ENCODE measurements at places on chromosomes 11 and 22. TPM values are rescaled to one million over a fixed set of nuclear protein-coding genes. Genes with fewer than 3 reads are reported as not detected.

The MFRP gene
- not detected for total RNA-seq

The OR10D3 gene
- total RNA-seq, result not detected

- DNase-seq, result no peak
Measured at GRCh38 chr22:20610757-20611156, 103.3 kb downstream of the MED15 start.

DNA sequence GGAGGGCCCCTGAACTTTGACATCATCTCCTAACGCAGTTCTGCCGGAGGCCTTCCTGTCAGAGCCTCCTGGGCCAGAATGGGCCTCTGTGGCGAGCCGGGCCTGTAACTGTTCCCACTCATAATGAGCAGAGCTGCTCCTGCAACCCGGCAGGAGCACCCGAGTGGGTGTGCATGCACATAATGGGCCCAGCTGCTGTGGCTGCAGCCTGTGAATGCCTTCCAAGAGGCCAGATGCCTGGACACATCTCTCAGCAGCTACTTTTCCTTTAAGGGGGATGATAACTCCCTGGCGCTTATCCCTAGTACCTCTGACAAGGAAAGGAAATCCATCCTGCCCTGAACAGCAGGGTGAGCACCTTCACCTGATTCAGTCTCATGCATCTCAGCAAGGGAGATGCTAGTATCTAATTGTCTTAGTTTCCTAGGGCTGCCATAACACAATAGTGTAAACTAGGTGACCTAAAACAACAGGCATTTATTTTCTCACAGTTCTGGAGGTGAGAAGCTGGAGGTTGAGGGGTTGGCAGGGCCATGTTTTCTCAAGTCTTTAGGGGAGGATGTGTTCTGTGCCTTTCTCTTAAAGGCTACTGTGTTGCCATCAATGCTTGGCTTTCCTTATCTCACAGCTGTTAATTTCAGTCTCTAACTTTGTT is 120.5 kb downstream of the TEAD1 start:
- no peak for DNase-seq

- DNase-seq, result no peak
Measured at GRCh38 chr22:17242641-17243040, 23.4 kb upstream of the ADA2 start.

- no peak for DNase-seq
Measured at GRCh38 chr11:17472467-17472866, 4.2 kb downstream of the ABCC8 start.

DNA sequence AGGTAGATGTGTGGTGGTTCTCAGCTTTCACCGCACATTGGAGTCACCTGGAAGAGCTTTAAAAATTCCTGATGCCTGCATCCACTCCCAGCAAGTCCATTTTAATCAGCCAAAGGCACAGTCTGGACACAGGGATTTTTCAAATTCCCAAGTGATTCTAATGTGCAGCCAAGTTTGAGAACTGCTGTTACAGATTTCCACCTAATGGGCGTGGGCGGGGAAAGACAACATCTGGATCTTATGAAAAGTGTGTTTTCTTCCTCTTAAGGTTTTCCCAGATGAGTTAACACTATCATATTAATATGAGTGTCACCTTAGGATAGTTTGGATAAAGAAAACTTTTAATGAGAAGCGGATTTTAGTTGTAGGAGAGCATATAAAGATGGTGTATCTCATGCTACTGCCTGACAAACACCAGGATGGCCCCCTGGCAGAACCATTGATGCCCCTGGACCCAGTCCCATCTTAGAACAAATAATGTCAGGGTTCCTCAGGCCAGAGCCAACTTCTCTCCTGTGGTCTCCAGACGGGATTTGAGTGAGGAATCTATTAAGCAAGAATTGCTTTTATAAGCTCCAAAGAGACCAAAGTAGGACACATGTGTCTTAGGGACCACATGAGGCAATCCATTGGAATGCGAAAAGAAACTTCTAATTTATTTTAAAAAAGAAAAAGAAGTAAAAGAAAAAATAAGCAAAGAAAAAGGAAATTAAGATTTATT is 31.9 kb downstream of the POU2AF1 start:
- peak; percentile 61 for DNase-seq

- no peak for DNase-seq
Measured at GRCh38 chr11:31640611-31641010, 131.0 kb downstream of the ELP4 start.

Data from psoas muscle (tissue), 8 donors.